ENCODE measurements at places on chromosomes 1 and 21.

- no peak for DNase-seq
These were observed 89.7 kb upstream of the ESRRG start for GRCh38 chr1:216812966-216813365.

DNA sequence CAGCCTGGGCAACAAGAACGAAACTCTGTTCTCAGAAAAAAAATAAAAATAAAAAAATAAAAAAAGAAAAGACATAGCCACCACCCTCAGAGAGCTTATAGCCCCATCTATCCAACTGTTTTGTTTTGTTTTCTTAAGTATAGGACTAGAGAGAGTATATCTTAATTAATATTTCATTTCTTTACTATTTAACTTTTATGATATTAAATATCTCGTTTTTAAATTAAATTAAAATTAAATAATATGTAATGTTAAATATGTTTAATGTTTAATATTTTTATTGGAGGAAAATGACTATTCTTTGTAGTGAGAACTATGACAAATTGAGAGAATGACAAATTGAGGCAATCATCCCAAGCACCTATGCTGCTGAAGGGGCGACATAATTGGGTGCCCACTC lies 33.1 kb upstream of the YTHDF2 start:
- no peak for DNase-seq

- DNase-seq = no peak
These were observed 26.8 kb downstream of the CCN1 start for GRCh38 chr1:85607126-85607920.

DNA sequence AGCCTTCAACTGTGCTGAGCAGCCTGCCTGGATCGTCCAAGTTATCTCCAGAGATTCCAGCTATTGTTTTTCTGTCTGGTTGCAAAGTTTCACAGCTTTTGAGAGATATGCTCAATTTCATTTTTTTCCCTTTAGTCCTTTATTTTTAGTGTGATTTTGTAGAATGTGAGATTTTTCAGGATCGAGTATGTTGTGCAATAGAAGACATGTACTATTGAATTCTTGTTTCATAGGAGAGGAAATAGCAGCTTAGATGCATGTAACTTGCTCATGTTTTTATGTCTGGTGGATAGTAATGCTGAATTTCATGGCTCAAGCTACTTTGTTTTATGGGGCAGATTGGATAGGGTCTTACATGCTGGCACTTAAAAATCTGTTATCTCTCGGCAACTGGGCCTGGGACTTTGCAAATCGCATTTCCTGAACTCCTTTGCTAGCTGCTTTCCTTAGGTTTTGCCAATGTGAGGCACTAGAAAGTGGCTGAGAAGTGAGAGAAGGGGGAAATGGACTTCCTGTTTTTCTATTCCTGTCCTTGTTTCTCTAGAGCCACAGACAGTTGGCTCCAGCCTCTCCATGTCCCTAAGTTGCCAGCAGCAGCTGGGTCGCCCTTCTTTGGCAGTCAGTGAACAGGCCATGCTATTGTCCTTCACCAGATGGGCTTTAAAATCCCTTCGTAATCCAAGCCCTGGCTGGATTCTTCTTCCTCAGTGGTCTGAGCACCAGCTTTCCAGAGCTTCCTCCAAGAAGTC lies 101.4 kb upstream of the PDE4B start:
- no peak for DNase-seq

- no peak for DNase-seq
These were observed 24.5 kb downstream of the ELF3 start for GRCh38 chr1:202034683-202035462.

- DNase-seq = no peak
These were observed 1.7 kb downstream of the NR5A2 start for GRCh38 chr1:200029035-200029821.

DNA sequence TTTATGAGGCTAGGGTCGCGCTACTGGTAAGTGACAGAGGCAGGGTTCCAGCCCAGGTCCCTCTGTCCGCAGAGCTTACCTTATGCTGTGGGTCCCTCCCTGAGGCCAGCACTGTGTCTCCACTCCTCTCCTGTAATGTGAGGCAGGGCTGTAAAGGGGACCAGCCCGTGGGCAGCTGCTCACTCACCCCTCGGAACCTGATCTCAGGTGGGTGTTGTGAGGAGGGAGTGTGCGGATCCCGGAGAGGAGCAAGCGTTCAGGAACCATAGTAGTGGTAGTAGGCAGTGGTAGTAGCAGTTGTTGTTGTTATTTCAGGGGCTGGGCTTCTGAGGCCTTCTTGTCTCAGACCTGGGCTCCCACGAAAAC lies 1.7 kb downstream of the ZC3H12A start:
- DNase-seq = no peak

- no peak for DNase-seq
These were observed 151.6 kb downstream of the CNIH3 start for GRCh38 chr1:224767676-224768075.

GRCh38 chr21:27424601-27425000 lies 457.7 kb upstream of the ADAMTS5 start:
- no peak for DNase-seq

- DNase-seq = peak; percentile 4
These were observed 40.4 kb downstream of the DAP3 start for GRCh38 chr1:155729031-155729898.

- DNase-seq = no peak
These were observed 7.0 kb upstream of the HIVEP3 start for GRCh38 chr1:41925712-41926111.

- no peak for DNase-seq
These were observed 111.9 kb downstream of the XCL2 start for GRCh38 chr1:168431882-168432281.

DNA sequence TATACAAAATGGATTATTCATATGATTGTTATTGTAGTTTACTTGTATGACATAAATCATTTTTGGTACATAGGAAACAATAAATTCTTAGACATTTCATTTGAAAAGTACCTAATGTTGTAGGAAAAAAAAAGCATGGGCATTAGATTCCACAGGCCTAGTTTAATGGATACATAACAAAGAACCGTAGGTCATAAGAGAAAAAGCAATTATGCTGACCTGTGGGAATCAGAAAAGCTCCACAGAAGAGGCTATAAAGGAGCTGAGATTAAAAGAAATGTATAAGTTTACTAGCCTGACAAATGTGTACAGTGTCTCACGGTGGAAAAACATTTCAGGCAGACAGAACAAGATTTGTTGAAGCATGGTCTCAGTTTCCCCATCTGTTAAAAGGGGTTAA lies 3.7 kb downstream of the DEPDC1 start:
- no peak for DNase-seq

GRCh38 chr1:48002142-48002541 lies 5.0 kb upstream of the TRABD2B start:
- DNase-seq = no peak

DNA sequence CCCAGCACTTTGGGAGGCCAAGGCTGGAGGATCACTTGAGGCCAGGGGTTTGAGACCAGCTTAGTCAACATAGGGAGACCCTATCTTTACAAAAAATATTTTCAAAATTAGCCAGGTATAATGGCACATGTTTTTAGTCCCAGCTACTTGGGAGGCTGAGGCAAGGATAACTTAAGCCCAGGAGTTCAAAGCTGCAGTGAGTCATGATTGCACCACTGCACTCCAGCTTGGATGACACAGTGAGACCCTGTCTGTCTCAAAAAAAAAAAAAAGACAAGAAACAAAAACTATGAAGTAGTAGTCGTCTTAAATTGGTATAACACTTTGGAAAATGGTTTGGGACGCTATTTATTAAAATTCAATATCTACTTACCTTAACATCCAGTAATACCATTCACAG lies 7.7 kb downstream of the AIM2 start:
- DNase-seq = no peak

- no peak for DNase-seq
These were observed 240.6 kb downstream of the PTBP2 start for GRCh38 chr1:96962216-96962615.

DNA sequence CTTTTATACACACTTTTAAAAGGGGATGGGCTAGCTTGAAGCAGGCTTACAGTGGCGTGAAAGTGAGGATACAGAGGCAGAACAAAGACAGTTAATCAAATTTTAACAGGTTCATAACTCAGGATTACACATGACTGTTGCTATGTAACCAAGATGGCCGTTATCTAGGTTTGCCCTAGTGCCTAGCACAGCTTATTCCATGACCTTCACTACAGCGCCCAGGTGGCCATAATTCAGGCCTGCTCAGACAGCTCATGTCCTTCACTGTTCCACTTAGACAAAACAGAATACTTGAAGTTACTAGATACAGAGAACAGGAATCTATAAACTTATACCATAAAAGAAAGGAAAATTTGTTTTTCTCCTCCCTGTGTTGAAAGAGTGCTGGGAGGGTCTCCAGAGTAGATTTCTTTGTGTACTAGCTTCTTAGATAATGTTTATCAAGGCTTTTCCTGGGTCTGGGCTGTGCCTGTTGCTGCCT lies 6.2 kb upstream of the SPRR2F start:
- no peak for DNase-seq

- DNase-seq = no peak
These were observed 101.6 kb upstream of the KCNK2 start for GRCh38 chr1:214980921-214981320.

GRCh38 chr1:42322577-42322976 lies 12.5 kb downstream of the FOXJ3 start:
- no peak for DNase-seq

DNA sequence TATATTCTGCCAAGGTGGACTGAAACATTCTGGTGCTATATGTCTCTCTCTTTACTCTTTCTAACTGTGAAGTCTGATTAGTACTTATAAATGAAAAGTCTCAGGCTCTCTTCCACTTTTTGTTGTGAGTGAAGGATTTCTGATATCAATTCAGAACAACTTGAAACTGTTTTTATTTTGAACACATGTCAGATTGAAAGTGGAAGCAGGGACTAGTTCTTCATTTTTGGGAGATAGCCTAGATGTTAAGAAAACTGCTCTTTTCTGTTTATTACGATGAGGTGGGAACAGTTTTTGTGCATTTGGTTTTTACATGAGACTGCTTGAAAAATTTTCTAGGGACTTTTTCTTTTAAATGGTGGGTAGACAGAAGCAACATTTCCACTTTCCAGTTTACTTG lies 14.5 kb upstream of the GBP3 start:
- DNase-seq = no peak

DNA sequence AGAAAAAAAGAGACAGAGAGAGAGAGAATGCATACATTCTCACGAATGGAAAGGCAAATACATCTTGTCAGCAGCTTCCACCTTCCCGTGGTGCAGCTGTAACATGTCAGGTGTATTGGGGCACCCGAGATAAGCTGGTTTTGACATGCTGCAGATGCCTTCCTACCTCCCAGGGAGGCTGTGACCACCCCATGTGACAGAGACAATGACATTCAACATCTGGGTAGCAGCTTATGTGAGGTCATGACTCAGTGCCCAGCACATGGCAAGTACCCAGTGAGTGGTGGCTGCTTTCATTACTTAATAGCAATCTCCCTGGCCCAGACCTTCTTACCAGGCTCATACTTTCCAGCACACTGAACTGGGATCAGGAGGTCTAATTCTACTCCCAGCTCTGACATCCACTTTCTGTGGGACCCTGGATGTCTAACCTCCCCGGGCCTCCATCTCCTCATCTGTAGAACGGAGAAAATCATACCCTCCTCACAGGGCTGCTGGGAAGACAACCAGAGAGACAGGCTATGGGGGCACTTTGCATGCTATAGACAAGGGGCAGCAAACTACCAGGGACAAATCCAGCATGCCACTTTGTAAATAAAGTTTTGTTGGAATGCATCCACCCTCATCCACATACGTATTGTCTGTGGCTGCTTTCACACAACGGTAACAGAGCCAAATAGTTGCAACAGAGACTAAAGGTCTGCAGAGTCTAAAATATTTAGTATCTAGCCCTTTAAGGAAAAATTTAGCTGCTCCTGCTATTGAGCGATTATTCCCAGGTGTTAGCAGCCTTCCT lies 38.5 kb upstream of the ZBTB40 start:
- DNase-seq = no peak

GRCh38 chr1:40802742-40803113 lies 19.1 kb downstream of the KCNQ4 start:
- no peak for DNase-seq

DNA sequence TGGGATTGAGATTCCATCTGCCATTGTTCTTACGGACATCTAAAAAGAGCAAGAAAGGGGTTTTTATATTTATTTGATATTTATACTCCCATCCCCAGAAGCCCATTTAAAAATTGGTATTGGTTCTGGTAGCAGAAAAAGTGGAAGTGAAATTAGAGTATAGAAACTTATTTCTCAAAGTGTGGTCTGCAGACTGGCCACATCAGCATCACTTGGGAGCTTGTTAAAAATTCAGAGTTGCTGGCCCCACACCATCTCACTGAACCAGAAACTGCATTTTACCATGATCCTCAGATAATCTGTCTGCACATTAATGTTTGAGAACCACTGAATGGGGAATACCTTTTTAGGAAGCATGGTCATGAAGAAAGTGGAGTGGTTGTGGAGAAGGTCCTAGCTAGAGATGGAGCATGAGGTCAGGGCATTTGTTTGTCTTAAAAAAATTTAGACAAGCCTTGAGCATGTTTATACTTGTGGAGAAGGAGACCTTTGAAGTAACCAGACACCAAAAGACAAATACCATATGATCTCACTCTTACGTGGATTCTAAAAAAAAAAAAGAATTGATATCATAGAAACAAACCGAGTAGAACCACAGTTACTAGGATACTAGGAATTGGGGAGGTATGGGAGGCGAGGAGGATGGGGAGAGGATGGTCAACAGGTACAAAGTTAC lies 116.3 kb downstream of the ST6GALNAC3 start:
- no peak for DNase-seq

DNA sequence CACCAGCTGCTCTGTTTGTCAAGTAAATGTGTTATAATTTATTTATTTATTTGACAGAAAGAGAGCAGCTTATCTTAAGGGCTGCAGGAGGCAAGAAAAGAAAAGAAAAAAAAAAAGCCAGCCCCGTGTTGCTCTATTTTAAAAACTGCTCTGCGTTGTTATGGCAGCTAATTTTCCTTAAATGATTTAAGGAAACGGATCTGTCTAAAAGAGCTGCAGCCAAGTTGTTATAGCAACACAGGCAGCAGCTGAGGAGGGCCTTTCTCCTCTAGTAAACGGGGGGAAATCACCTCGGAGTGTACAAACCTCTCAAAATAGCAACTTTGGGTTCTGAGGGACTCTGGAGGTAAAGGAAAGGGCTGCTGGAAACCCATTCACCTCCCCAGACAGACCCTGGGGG lies 149.2 kb downstream of the BEND5 start:
- DNase-seq = no peak

- DNase-seq = no peak
These were observed 60.8 kb upstream of the F3 start for GRCh38 chr1:94602316-94602715.

GRCh38 chr1:170594066-170594626 lies 62.2 kb downstream of the GORAB start:
- DNase-seq = no peak

DNA sequence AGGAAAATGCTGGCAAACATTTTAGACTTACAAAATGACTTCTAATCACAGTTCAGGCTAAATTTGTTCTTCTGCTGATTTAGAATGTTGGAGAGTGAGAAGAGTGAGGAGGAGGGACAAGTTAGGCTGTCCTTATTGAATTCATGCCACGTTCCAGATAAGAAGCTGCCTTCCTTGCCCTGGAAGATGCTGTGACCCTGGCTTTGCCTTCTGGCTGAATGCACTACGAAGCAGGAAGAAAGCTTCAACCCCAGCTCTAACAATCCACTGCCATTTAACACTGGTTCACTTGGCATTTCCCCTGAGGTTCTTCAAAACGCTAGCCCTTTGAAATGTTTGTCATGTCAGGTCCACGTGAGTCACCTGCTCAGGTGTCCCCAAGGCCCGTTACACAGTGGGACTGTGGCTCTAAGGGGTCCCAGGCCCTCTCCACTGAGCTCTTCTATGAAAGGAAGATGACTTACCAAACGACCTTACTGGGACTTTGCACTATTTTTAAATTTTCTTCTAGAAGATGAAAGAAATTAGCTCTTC lies 30.0 kb upstream of the LRRC8C start:
- no peak for DNase-seq

GRCh38 chr1:182113879-182114626 lies 52.5 kb upstream of the ZNF648 start:
- DNase-seq = peak; percentile 80
